ENCODE measurements at places on chromosomes 3 and 15. TPM values are rescaled to one million over a fixed set of nuclear protein-coding genes. Genes with fewer than 3 reads are reported as not detected.

GRCh38 chr15:88949734-88950400, 36.7 kb upstream of the MFGE8 start:
- no peak for DNase-seq

DNA sequence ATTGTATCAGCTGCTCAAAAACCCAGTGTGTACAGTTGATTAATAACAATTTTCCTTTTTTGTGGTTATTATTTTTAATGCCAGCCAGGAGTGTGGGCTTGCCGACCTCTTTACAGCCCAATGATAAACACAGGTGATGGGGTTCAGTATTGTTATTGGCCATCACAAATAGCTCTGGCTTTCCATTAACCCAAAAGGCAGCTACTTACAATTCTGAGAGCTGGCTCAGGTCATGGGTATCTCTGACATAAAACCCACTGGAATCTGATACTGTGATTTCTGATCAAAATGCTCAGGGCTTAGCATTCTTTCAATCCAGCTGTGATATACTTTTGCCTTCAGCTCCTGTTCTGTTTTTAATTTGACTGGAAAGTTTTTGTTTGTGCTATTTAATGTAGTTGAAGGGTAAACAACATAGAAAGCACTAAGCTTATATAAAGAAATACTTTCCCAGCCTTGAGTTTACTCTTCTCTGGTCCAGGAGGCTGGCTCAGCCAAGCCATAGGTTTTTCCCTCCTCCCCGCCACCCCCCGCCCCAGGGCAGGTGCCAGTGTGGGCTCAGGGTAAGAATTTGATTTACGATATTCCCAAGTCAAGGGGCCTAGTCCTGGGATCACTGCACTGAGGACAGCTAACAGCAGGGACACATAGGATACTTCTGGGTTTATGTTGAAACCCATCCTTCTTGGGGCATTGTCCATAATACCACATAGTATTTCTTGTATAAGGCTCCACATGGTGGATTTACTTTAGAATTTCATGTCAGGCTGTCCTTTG, 54.0 kb upstream of the MYZAP start:
- no peak for DNase-seq

DNA sequence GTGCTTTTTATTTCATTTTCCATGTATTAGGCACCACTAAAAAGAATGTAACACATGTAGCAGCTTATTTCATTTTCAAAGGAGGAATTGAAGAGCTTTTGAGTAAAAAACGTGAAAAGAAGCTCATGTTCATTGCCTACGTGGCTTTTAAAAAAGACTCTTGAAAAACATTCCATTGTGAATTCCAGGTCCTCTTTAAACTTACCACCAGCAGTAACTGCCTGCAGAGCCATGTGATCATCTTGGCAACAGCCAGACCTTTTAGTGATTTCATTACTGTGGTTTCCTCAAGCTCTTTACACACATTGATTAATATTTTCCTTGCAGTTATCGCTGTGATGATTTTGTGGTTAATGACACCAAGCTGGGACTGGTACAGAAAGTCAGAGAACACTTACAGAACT, 43.8 kb upstream of the FBXL22 start:
- peak; percentile 72 for DNase-seq

- no peak for DNase-seq
These were observed 445.3 kb downstream of the OTOL1 start for GRCh38 chr3:161941891-161942290.

DNA sequence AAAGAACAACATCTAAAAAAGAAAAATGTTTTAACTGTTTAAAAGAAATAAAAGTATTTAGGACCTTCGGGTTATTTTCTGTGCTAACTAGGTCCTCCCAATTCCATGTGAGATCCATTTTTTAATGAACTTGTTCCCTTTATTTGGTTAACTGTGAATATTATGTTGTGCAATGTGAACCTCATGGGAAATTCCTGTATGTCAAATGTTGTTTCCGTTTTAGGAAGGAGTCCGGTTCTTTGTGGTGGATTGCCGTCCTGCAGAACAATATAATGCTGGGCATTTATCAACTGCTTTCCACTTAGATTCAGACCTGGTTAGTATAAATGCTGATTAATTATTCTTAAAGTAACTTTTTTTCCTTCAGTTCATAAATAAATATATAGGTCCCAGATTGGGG, 35.5 kb upstream of the NIT2 start:
- DNase-seq, result no peak

DNA sequence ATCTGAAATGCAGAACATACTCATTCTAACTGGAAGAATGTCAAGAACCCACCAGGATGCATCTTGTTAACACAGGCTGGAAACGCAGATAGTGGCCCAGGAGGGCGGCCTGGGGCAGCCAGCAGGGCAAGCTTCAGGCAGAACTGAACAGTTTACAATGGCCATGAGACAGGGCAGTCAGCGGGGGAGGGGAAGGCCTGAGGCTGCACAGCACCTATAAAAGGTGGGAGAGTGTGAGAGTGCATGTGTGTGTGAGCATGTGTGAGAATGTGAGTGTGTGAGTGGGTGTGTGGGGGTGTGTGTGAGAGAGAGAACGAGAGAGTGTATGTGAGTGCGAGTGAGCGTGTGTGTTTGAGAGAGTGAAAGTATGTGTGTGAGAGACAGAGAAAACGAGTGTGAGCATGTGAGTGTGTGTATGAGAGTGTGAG, 26.8 kb upstream of the SLCO2A1 start:
- no peak for DNase-seq

GRCh38 chr3:4719046-4719501, 225.9 kb downstream of the ITPR1 start:
- DNase-seq, result no peak

DNA sequence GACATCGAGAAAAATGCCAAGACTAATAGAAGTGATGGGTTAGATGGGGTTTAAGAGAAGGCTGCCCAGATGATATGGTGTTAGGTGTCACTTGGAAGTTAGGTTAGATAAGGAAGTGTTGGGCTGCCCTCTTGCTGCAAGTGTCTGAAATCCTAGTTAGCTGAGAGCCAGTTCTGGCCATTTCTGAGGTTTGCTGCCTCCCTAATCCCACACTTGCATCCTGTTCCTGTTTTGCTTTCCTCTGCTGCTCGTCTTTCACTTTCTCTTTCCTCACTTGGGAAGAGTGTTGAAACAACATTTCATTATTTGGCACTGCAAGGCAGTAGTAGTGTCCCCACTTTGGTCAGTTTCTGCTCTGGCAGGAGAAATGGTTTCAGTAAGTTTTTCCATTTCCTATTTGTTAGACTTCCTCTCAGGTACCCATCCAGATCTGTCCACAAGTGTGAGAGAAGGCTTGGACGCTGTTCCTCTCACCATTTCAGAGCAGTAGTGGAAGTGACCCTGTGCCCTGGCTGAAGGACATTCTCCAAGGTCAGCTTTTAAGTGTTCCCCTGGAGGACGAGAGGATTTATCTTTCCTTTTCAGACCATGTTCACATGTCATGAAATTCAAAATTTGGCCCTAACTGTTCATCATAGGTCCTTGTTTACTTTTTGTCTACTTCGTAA, 93.3 kb downstream of the ADAMTSL3 start:
- peak; percentile 47 for DNase-seq

GRCh38 chr3:149449182-149449581, 25.3 kb upstream of the TM4SF4 start:
- DNase-seq, result no peak

- DNase-seq, result no peak
These were observed 13.7 kb downstream of the MAP1A start for GRCh38 chr15:43531018-43531670.

DNA sequence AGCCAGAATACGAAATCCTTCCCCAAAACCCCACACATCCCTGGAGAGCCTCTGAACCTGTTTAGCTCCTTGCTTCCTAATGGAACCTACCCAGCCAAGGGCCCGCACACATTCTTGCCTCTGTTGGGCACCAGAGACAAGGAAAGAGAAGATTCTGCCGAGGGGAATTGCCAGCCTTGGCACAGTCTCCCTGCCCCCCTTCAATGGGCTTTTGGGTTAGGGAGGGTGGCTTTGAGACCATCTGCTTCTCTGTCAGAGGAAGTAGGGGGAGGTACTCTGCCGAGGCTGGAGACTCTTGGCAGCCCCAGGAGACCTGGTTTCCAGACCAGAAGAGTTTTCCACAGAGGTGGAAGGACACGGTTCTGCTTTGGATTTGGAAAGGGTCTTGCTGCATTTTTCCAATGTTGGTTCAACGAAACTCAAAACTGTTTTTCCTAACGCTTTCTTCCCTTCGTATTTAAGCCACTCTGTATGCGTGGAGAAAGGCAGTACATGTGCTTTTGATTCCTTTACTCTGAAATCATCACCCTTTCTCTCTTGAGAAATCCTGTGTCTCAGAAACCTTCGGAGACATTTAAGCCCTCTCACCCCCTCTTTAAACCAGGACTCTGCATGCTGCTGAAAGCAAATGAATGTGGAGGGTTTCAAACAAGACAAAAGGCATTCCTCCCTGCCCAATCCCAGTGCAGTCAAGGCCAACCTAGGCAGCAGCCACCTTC, 78.8 kb upstream of the PRR23C start:
- DNase-seq, result no peak

- DNase-seq, result peak; percentile 15
These were observed 371.5 kb upstream of the GOLIM4 start for GRCh38 chr3:168467115-168467714.

- DNase-seq, result peak; percentile 98
These were observed 55.6 kb downstream of the SMAD3 start for GRCh38 chr15:67120839-67121643.

GRCh38 chr3:56321892-56322291, 146.4 kb downstream of the ERC2 start:
- DNase-seq, result no peak

- peak; percentile 96 for DNase-seq
These were observed 126.0 kb downstream of the MYLK start for GRCh38 chr3:123758081-123758564.

DNA sequence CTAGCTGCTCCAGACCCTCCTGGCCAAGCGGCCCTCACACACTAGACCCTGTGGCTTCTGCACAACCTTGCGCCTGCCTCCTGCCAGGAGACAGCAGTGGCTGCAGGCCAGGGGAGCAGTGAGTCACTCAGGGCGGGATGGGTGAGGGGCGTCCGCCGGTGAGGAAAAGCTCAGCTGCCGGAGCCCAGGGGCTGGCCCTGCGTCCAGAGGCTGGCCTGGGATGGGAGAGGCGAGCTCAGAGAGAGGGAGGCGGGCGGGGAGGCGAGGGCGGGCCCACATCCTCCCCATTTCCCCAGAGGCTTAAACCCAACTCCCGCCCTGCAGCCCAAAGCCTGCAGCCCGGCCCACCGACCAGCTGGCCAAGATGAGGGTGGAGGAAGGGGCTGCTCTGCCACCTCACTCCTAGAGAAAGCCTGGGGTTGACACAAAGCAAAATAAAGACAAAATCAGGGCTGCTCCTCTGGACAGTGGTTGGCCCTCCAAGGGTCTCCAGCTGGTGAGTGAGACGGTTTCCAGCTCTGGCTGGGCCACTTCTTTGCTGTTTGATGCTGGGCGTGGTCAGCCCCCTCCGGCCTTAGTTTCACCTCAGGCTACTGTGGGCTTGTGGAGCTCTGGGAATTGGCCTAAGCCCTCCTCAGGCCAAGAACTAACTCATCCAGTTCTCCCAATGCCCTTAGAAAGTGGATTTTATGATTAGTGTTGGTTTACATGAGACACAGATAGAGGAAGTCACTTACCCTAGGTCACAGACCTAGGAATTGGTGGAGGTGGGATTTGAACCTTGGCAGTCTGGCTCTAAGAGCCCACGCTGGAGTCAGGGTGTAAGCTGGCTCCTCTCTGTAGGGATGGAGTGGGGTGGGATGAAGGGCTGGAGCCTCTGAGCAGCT, 50.6 kb downstream of the IQSEC1 start:
- peak; percentile 94 for DNase-seq

DNA sequence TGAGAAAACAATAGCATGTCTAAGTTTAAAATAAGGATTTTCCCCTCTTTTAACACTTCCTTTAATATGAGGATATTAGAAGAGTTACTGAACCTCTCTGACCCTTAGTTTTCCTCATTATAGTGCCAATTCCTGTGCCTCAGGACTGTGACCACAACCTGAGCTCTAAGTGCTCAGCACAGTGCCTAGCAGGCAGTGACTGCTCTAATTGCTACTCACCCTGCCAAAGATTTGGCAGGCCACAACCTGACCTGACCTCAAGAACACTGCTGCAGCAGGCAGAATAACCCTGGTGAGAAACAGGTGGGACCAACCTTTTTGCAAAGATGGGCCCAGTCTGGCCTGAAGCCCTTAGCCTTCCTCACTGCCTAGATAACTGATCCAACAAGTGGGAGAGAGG, 35.7 kb downstream of the NBEAL2 start:
- DNase-seq, result no peak

DNA sequence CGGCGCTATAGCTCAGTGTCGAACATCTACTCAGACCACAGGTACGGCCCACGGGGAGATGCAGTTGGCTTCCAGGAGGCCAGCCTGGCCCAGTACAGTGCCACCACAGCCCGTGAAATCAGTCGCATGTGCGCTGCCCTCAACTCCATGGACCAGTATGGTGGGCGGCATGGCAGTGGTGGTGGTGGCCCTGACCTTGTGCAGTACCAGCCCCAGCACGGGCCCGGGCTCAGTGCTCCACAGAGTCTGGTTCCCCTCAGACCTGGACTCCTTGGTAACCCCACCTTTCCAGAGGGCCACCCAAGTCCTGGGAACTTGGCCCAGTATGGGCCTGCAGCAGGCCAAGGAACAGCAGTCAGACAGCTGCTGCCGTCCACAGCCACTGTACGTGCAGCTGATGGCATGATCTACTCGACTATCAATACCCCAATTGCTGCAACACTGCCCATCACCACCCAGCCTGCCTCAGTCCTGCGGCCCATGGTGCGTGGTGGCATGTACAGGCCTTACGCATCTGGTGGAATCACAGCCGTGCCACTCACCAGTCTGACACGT, 18.3 kb upstream of the APEH start:
- DNase-seq, result no peak

DNA sequence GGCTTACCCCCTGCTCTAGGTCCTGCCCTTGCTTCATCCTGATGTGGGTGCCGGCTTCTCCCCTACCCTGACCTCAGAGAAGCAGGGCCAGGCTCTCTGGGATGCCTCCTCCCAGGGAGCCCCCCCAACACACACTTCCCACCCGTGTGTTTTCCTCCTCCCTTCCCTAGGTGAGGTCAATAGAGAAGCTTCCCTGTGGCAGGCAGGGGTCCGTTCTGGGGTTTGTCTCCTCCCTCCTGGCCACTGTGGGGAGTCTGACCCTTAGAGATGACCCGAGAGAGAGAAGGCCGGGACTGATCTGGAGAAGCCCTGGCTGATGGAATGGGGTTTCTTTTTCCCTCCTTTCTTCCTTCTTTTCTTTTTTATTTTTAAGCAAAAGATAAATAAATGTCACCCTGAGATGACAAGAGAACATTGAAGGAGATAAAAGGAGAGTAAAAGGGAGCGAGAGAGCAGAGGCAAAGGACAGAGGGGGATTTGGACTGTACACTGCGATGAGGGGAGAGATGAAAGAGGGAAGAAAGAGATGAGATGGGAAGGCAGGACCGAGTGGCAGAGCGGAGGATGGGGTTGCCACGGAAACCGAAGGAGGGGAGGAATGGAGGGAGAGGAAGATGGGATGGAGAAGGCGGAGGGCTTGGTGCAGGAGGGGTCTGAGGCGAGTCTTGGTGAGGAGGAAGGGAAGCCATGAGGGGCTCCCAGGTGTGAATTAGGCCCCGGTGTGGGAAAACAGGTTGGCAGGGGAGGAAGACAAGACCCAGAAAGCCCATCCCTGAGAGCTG, 48.4 kb downstream of the IDH2 start:
- DNase-seq, result no peak

GRCh38 chr3:59386165-59386564, 336.3 kb upstream of the CFAP20DC start:
- DNase-seq, result no peak

The MME gene
- 0.47 TPM for total RNA-seq

The P3H2 gene
- total RNA-seq, result 233 TPM

The GOLGA8H gene
- 0.13 TPM for total RNA-seq

Measured in MG63 (cell line).